ENCODE measurements at places on chromosomes 3 and 15.
A peak's percentile ranks its signal among the peaks of the same experiment; 100 is the strongest.

- DNase-seq, result no peak
These were observed 880 bp downstream of the NISCH start for GRCh38 chr3:52456169-52456799.

DNA sequence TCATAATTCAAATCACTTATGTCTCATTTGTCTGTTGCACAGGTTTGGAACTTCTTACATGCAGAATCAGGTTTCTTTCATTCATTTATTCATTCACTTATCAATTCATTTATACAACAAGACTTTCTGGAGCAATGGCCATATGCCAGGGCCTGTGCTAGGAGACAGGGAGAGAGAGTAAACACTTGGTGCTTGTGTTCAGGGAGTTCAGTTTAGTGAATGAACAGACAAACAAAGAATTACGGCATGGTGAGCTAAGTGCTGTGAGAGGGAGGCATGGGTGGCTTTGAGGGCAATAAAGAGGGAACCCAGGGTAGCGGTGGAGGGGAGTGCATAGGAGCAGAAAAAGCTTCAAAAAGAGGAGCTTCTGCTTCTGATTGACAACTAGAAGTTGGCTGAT lies 8.5 kb upstream of the IREB2 start:
- DNase-seq, result no peak

- DNase-seq, result no peak
These were observed 3.4 kb upstream of the SYNM start for GRCh38 chr15:99101501-99101900.

DNA sequence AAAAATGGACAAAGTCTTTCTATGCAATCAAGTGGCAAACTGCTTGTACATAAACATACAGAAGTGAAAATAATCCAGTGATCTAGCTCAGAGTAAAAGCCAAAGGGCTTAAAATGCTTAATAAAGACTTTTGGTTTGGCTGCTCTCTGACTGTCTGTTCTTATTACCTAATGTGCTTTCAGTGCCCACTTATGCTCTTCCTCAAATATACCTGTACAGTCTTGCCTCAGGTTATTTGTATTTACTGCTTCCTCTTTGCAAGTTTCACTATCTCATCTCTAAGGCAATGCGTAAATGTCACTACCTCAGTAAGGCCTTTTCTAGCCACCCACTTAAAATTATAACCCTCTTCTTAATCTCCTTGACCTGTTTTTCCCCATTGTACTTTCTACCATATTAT lies 171.8 kb downstream of the EPHA6 start:
- no peak for DNase-seq

GRCh38 chr3:150635076-150635475 lies 32.0 kb downstream of the SELENOT start:
- DNase-seq, result no peak

DNA sequence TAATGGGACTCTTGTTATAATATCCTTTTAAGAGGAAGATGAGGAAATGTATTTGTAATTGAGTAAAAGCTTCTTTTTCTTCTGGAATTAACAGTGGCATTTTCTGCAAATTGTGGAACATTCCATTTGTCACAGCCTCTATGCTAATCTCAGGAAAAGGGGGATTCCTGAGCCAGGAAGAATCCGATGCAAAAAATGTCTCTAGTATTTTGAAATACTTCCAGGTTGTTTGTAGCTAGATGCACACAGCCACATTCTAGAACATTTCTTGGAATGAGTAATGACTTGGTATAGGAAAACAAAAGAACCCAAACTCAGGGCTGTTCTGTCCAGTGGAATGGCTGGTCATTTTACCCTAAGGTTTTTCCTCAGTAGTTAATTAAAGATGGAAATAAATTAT lies 98.5 kb upstream of the SLC2A2 start:
- no peak for DNase-seq

DNA sequence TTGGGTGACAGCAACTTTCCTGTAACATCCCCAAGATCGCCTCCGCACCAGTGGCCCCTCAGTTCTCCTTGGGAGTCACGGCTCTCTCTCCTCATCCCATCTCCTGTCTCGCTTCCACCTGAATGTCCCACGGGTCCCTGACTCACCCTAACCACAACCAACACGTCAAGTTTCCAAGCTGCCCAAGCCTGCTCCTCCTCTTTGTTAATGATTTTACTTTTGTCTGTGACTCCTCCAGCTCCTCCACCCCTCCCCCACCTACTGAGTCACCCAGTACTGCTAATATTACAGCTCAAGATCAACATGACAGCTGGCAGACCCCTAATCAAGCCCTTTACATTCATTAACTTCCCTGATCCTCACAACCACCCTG lies 39.3 kb downstream of the BDH1 start:
- DNase-seq, result no peak

- no peak for DNase-seq
These were observed 2.4 kb downstream of the ANPEP start for GRCh38 chr15:89812011-89812846.

- no peak for DNase-seq
These were observed 28.3 kb downstream of the PTH1R start for GRCh38 chr3:46905661-46906451.

GRCh38 chr3:108985844-108986243 lies 32.2 kb upstream of the GUCA1C start:
- DNase-seq, result no peak

GRCh38 chr15:75578173-75578947 lies 755 bp downstream of the PTPN9 start:
- no peak for DNase-seq

DNA sequence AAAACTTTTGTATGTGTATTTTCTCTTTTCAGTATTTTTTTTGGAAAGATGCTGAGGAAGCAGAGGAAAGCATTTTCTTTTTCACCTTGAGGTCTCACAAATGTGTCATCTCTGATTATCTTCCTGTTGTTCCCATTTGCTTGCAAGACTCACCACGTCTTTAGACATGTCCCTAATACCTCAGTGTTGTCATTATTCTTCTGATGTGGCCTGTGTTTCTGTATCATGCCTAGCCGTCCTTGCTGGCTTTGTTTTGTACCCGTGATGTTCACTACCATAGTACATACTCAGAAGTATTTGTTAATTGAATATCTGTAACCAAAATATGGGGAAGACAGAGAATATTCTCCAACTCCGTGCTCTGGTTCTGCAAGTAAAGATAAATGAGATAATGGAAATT lies 5.0 kb upstream of the P2RY14 start:
- DNase-seq, result no peak

- no peak for DNase-seq
These were observed 54.0 kb upstream of the SKOR1 start for GRCh38 chr15:67771189-67771800.

DNA sequence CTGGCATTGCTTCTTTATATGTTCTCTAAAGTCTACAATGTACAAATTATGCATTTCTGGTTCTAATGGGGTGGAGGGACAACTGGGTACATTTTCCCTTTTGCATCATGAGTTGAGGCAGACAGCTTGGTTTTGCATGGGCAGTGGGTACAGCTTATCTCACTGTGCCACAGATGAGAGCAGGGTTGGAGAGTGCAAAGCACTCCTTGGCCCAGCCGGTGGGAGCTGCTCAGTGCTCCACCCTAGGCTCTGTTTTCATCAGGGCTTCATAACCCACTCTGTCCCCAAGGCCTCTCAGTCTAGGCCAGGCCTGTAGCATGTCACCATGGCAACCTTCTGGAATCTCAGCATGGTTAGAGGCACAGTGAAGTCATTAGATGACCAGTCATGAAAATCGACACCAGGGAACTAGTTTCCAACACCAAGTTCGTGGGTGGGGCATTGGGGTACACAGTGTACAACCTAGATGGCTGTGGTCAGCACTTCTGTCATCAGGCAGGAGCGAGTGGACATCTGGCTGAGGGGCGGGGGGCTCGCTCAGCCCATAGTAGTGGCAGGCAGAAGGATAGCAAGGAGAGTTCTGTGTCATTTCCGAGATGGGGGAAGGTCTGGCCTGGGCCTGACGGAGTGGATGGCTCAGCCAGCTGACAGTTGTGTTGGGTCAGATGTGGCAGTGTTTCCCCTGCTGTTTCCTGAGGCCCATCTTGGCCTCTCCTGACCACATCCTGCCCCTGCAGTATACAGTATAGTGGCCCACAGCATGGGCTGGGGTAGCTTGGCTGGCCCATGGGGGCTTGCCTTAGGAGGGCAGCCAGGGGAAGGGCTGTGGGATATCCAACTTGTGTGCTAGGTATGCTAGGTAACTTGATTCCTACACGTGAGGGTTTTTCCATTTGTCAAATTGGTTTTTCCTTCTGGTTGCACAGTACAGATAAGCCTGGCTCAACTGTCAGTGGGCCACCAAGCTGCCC lies 75.7 kb upstream of the PRR23C start:
- peak; percentile 21 for DNase-seq

- no peak for DNase-seq
These were observed 54.8 kb downstream of the NMD3 start for GRCh38 chr3:161275919-161276318.

DNA sequence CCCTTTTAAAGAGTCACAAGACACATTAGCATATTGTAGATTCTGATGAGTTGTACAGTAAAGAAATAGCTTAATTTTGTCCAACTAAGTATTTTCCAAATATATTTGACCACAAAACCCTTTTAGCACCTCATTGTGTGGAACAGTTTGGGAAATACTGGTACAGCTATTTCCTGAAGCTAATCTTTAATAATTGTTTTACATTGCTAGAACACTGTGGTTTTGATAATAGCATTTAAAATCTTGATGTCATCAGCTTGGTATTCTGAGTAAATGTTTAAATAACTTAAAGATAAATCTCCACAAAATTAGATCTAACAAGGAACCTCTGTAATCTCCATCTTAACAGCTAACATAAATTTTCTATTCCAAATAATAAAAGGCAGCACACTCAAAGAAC lies 140.0 kb upstream of the MLF1 start:
- DNase-seq, result no peak

DNA sequence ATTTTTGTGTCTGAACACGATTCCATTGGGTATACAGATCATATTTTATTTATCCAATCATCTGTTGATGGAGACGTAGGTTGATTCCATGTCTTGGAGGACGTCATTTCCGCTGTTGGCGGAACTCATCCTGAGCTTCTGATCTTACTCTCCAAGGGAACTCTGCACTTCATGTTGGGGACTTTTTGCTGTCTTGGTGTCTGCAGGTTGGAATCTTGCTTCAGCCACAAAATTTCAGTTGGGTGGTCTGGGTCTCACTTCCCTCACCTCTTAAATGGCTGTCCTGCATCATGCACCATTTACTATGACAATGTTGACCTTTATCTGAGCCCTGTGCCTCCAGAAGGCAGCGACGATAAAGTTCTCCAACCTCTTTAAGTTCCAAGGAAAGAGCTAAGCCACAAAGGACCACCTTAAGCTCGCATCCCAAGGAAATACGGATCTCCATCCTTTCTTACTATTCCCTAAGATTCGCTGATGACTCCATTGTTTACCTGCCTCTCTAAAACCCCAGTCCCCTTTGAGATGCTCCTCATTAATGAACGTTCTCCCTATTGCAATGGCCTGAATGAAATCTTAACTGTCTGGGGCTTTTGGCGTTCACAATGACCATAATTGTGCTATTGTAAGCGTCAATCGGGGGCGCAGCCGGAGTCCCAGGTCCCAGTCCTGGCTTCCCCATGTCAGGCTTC lies 23.1 kb upstream of the RNU6-1 start:
- DNase-seq, result no peak

DNA sequence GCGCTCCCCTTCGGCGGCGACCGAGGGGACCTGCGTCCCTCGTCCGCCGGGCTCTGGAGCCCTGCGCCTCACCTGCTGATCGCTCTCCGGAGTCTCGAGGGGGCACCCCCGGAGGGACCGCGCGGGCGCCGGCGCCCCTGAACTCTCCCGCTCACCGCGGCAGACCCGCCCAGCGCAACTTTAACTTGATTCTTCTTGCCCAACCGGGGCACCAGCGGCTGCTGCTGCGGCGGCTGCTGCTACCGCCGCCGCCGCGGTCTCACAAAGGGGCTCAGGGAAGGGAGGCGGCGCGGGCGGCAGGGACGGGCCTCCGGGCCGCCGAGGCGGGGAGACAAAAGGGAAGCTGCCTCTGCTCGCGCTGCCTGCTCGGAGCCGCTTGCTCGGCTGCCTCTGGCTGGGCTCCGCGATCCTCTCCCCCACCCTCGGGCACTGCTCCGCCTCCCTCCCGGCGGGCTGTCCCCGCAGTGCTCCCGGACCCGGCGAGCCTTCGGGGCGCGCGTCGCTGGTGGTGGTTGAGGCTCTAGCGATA lies at the start of gene PPM1L:
Gene PPM1L (plus strand): TSS at position 456 of the 529 bp plus-strand sequence.
- DNase-seq, result peak; percentile 36

DNA sequence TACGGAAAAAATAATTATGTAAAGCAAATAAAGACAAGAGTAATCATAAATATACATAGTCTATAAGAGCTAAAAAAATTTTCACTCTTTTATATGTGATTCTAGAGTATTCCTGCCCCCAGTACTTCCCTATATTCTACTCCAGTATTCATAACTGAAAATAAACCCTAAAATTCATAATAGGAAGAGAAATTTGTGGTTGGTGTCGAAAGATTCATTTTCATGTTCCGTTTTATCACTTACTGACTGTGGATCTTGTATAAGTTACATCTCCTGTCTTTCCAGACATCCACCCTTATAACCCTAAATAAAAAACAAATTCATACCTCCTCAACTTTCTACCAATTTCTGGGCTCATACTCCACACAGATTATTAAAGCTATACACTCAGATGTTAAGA lies 16.0 kb upstream of the MBNL1 start:
- no peak for DNase-seq

GRCh38 chr15:33064878-33065277 lies 129.6 kb downstream of the FMN1 start:
- DNase-seq, result no peak

DNA sequence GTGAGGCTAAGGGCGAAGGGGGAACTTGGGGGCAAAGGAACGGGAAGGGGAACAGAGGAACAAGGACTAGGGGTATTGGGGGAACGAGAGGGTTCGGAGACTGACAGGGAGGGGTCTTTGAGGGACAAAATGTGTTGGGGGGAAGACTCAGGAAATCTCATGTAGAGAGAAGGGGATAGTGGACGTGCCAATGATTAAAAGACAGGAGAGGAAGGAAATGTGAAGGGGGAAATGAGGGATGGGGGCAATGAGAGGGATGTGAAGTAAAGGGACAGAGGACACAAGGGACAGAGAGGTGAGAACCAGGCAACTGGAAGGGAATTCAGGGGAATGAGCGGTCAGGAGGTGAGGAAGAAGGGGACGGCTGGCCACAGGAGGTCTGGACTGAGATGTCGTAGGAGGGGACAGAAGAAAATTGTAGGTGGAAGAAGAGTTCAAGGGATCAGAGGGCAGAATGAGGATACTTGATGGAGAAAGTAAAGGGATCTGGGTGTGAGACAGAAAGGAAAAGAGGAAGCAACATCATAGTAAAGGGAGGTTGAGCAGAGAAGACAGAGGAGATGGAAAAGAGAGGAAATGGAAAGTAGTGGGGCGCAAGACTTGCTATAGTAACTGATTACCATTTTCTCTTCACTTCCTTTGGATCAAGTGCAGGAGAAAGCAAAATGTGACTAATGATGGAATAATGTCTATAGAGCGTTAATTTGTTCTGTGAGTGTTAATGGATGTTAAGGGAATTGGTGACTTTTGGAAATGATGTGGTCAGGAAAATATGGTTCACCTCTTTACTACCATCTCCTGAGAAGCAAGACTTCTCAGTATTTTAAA lies 749 bp downstream of the RAB8B start:
- DNase-seq, result peak; percentile 40

- DNase-seq, result no peak
These were observed 41.1 kb downstream of the CYFIP1 start for GRCh38 chr15:22939051-22939450.

GRCh38 chr15:80854104-80854503 lies 74.9 kb downstream of the CEMIP start:
- DNase-seq, result no peak

- DNase-seq, result no peak
These were observed 45.4 kb downstream of the PRICKLE2 start for GRCh38 chr3:64179860-64180259.
